ENCODE measurements at places on chromosomes 4 and X. TPM values are rescaled to one million over a fixed set of nuclear protein-coding genes. Genes with fewer than 3 reads are reported as not detected.

- no peak for DNase-seq
Measured at GRCh38 chr4:72857787-72858186, 211.7 kb downstream of the COX18 start.

DNA sequence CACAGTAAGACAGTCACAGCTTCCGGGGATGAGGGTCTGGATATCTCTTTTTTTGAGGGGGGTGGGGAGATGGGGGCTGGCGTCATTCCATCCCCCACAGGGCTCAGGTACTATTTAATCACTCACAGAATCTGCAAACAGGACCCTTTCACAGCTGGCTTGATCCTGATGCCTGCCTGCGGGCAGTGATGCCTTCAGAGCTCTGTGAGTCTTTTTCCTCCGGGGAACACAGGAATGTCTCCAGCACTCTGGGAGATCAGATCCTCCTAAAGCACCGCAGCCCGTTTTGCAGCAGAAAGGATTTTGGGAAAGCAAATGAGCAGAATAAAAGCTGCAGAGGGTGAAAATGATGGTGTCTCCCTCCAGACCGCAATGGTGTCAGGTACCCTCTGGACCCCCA lies 13.2 kb upstream of the SHOX start:
- DNase-seq = no peak

- no peak for DNase-seq
Measured at GRCh38 chrX:46957297-46957696, 45.1 kb downstream of the JADE3 start.

- no peak for DNase-seq
Measured at GRCh38 chrX:102739657-102740056, 19.1 kb downstream of the GPRASP3 start.

The SYTL5 gene
- total RNA-seq = 3.1 TPM

All from mucosa of gallbladder (tissue), 1 donor.